ENCODE measurements at places on chromosomes 3 and 15.

DNA sequence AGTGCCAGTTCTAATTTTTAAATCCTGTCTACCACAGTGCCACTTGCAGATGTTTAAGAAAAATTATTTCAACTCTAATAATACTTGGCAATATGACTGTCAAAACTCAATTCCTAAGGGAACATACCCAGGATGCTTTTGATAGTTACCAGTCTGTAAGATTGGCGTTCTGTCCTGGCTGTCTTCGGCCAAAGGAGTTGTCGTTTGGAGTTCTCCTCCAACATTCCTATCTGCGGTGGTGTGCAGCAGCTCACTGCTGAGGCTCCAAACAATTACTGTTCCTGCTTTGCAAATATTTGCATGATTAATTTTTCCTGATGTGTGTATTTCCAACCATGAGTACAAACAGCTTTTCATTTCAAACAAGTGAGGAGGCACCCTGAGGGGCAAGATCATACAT is 330.8 kb upstream of the DPH6 start:
- DNase-seq: no peak

DNA sequence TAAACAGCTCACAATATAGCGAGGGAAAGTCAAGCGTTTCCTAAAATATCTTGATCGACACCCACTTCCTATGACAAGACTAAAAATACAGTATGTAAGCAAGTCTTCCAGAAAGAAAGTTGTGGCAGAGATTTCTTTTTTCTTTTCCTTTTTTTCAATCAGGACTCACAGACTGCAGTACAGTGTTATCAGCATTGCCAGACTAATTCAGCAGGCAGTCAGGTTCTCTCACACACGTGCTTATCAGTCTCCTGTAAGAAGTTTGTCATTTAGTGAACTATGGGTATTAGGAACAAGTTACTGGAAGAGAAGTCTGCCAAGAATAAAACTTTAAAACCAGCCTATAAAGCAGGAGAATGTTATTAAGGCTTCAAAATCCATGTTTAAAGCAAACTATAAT is 32.8 kb upstream of the ZNF385D start:
- peak; percentile 9 for DNase-seq

DNA sequence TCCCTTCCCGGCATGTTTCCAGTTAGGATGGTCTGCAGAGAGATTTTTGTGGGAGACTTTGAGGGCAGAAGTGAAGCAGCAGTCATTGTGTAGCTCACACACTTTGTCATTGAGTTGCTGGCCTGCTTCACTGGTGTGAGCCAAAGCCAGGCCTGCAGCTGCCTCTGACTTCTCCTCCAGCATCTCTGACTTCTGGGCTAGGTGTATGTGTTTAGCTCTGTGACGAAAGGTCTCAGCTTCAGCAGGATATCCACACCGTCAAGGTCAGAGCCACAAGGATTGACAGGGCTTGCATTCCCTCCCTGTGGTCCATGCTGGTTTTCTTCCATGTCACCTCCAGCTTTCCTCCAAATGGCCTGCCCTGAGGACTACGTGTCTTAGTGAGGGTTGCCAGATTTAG is 57.1 kb upstream of the OSBPL11 start:
- no peak for DNase-seq

DNA sequence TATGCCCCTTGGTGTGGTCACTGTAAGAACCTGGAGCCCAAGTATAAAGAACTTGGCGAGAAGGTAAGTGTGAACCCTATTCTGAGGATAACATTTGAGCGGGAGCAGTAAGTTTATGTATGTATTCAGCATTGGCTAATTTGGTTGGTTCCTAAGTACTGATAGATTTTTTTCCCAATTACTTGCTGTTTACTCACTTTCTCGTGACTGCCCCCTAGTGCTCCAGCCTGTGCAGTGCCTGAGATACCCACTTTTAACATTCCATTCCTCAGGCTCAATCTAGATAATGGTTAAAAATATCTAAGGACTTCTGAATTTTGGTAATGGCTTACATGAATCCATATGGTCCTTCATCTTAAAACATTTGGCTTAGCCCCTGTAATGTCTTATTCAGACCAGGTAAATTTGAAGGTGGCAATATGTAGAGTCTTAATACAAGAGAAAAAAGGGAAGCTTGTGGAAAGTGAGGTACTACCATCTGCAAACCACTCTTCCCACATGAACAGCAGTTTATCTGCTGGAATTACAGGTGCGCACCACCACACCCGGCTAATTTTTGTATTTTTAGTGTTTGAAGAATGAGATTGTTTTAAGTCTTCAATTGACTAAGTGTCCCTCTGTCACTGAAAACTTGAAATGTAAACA is 7.1 kb downstream of the ELL3 start:
- DNase-seq: no peak

DNA sequence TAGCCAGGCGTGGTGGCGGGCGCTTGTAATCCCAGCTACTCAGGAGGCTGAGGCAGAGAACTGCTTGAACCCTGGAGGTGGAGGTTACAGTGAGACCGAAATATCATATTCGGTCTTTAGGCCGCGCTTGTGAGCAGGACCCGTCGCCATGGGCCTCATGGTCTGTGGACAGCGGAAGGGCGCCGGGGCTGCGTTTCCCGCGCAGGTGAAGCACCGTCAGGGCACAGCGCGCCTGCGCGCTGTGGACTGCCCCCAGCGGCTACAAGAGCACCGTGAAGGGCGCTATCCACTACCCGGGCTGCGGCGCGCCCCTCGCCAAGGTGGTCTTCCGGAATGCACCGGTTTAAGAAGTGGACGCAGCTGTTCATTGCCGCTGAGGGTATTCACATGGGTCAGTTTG is 482.0 kb upstream of the NAALADL2 start:
- no peak for DNase-seq

- DNase-seq: no peak
Measured at GRCh38 chr15:56307180-56307579, 58.0 kb upstream of the TEX9 start.

GRCh38 chr15:89128320-89129122 is 40.3 kb downstream of the ABHD2 start:
- DNase-seq: no peak

GRCh38 chr3:104279617-104280016 is 1087.1 kb upstream of the ALCAM start:
- DNase-seq: no peak

DNA sequence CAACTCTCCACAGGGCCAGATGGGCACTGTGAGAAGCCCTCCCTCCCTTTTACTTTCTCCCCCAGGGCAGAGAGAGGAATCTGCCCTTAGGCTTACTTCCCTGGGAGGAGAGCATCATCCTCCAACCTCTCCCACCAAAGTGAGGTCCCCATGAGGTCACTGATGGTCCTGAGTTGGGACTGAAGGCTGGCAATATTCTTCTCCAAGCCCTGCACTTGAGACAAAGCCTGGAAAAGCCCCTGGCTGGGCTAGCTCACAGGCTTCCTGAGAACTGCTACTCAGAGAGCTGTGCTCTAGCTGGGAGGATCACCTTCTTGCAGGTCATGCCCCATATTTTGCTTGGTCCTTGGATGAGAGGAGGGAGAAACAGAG is 110.0 kb upstream of the MEF2A start:
- DNase-seq: no peak

GRCh38 chr15:64037966-64038365 is 8.3 kb downstream of the DAPK2 start:
- no peak for DNase-seq

DNA sequence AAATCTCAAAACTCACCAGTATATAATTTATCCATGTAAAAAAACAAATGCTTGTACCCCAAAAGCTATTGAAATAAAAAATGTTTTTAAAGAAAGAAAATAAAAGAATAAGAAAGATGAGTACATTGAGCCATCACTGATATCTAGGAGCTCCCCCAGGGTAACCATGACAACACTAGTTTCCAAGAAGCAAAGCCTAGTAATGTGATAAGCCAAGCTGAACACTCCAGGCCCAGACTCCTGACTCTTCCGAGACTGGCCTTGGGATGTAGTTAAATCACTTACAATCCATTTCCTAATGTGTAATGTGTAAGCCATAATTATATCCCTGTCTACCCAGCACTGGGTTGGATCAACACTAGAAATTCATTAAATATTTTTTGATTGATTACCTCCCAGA is 21.1 kb upstream of the ATP8B4 start:
- no peak for DNase-seq

DNA sequence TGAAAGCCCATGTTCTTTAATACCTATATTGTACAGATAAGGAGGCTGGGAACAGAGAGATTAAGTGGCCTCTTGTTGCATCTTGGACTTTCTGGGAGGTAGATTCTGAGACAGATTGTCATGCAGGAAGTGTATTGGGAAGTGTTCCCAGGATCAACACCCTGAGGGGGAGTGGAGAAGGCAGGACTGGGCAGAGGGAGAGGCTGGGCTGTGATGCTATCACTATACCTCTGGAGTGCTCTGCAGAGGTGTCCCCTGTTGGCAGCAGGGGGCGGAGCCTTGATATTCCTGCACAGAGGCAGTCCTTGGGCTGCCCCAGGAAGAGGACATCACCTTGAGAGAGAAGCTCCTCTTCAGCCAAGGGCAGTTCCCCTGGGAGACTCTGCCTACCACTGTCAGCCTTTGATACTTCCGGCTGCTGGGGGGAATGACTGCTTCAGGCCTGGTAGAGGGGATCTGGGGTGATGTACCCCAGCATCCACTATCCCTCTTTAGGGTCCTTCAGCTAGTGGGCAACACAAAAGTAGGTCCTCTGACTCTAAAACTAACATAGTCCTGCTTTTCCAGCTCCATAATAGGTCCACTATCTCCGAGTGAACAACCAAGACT is 97.4 kb upstream of the RNU6-1 start:
- DNase-seq: no peak

DNA sequence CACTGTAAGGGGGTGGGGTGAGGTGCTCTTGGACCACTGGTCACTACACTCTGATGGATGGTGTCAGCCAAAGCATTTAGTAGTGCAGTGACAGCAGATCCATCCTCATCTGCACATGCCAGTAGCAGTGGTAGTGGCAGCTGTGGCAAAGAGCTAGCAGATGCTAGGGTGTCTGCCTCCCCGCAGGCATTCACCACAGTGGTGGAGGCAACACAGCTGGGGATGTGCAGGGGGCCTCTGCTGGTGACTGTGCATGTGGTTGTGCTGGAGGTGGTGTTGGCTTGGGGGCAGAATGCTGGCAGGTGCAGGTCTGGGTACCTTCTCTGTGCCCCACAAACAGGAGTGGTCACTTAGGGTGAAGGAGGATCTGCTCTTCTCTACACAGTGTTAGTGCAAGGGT is 19.4 kb upstream of the DCUN1D1 start:
- DNase-seq: no peak

GRCh38 chr15:27835233-27835939 is 263.7 kb downstream of the OCA2 start:
- DNase-seq: no peak

DNA sequence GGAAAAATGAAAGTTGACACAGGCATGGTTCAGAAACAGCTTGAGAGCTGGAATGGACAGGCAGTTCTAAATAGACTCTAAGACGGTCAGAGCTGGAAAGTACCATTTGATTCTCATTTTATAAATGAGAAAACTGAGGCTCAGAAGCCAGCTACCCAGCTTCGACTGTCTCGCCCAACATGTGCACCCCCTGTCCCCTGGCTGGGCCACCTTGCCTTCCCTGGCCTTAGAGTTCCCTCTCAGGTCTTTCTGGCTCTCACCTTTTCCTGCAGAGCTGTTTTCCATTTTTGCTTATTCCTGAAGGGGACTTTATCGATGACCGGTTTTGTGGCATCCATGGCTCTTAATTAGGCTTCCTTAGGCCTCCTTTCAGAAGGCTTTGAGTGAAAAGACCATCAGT is 17.3 kb upstream of the DOCK3 start:
- DNase-seq: no peak

GRCh38 chr15:73239564-73240215 is 129.1 kb downstream of the HCN4 start:
- DNase-seq: no peak

DNA sequence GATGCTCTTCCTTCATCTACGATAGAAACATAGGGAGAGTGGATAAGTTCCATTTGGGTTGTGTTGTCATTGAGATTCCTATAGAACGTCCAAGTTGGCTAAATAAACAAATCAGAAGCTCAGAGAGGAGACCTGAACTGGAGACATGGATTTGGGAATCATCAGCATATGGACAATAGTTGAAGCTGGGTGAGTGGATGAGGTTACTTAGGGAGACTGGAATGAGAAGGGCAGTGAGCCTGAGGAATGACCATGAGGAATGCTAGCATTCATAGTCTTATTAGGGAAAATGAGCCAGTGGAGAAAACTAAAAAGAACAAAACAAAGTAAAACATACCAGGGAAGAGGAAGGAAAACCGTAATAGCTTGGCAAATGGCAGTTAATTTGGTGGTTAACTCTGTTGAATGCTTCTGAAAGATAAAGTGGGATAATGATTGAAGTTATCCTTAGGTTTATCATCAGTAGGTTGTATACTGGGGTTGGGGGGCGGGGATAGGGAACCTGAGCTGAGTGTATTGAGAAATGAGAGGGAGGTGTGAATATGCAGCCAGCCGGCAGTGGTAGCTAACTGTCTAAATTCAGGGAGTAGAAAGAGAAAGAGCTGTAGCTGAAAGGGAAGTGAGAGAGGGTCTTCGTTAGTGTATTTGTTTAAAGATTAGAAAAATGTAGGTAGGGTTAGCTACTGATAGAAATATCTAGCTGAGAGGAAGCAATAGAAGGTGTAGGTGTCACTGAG is 74.6 kb downstream of the ARHGEF26 start:
- DNase-seq: no peak

DNA sequence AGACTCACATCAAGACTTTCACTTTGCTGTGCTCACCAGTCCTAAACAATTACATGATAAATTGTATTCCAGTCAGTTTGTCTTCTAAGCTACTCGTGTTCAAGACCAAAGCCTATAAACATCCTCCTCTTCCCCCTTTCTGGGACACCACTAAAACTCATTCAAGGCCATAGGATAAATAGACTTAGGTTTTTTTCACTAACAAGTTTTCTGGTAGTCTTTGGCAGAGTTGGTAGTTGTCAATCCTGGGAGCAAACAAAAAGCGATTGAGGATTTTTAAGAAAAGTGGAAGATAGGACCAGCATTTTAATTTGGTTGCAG is 114.9 kb downstream of the TGFBR2 start:
- DNase-seq: no peak

DNA sequence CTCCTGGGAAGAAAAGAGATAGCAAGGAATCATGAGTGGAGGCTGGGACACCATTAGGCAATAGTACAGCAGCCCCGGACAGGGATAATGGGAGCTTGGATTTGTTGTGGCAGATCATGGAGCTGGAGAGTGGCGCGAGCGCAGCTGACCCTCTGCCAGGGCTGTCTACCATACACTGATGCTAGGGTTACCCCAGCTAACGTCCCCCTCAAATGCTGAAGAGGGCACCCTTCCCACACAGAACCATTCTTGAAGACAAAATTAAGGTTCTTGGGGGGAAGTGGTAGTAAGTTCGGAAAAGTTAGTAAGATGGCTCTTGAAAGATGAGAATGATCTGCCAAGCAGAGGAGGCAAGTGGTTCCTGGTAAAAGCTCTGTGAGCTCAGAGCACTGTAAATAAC is 61.1 kb downstream of the ST3GAL6 start:
- no peak for DNase-seq

DNA sequence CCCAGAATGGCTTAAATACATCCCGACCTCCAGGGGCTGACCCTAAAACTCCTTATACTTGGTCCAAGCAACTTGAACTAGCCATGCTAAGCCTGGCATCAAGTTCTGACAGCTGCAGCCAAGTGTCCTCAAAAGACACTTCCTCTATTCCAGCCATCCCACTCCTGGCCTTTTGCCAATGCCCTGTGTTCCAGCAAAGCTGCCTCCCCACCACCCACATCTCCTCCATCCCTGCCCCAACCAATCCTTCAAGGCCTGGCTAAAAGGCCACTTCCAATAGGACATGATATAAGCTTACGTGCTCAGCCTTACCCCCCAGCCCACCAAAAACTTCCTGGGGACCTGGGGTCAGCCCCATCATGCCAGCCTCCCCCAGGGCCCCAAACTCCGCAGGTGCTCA is 40.9 kb downstream of the SEMA3G start:
- no peak for DNase-seq
